Brain microvascular endothelial cell (primary cell): ENCODE measurements at places on chromosomes 12 and 14.

GRCh38 chr14:77403768-77404167, 19.6 kb downstream of the NOXRED1 start:
- DNase-seq = no peak

DNA sequence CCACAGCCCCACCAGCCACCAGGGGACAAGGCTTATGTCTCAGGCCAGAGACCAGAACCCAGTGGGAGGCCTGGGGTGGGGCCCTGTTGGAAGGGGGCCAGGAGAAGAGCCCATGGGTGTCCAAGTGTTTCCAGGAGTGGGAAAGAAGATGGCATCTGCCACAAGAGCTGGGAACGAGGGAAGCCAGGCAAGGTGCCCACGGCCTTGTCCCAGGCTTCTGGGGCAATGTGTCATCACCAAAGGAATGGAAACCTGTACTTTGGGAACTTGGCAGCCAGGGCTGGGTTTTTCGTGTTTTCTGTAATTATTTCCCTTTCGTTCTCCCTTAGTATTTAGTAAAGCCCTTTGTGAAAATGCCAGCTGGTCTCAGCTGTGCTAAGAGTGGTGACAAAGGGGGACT, 5.3 kb upstream of the PGF start:
- DNase-seq = no peak

- DNase-seq = no peak
Observed at GRCh38 chr12:128813392-128813791, 10.4 kb downstream of the SLC15A4 start.

DNA sequence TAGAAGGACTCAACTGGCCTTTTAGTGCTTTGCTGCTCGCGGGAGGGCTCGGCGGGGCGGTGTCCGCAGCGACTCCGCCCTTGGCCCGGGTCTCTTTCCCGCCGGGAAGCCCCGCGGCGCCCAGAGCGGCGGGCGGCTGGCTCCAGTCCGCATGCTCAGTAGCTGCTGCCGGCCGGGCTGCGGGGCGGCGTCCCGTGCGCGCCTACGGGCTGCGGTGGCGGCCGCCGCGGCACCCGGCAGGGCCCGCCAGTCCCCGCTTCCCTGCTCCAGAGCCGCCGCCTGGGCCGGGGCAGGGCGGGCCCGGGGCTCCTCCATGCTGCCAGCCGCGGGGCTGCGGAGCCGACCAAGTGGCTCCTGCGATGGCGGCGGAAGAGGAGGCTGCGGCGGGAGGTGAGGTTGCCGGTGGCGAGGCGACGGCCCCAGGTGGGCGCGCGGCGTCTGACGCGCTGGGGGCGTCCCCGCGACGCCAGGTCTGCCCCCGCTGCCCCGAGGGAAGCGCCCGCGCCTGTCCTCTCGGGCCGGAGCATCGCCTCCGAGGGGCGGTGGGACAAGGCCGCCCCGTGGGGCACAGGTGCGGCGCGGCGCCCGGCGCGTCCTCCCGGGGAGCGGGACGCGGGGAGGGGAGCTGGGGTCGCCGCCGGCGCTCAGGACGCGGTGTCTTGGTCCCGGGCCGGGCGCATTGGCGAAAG, at the start of gene BMAL2:
TSS of gene BMAL2 (plus strand) at position 123 of the 689 bp plus-strand sequence. CDS start at position 360, 237 bp downstream.
- DNase-seq = peak; percentile 25

DNA sequence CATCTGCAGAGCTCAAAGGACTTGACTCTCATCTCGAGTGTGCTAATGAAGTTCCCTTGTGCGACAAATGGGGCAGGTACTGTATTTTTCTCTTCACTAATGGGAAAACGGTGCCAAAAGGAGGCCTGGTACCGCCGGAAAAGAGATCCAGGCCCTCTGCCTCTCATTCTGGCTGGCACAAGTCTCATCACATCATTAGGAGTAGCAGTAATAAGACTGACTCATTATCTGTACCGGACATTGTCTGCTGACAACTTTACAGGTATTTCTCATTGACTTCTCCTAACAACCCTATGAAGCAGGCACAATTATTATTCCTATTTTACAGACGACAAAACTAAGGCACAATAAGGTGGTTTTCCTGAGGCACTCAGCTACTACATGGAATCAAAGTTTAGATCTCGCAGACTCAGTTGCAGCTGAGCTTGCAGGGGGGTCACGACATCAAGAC, 668 bp downstream of the APPL2 start:
- DNase-seq = no peak

DNA sequence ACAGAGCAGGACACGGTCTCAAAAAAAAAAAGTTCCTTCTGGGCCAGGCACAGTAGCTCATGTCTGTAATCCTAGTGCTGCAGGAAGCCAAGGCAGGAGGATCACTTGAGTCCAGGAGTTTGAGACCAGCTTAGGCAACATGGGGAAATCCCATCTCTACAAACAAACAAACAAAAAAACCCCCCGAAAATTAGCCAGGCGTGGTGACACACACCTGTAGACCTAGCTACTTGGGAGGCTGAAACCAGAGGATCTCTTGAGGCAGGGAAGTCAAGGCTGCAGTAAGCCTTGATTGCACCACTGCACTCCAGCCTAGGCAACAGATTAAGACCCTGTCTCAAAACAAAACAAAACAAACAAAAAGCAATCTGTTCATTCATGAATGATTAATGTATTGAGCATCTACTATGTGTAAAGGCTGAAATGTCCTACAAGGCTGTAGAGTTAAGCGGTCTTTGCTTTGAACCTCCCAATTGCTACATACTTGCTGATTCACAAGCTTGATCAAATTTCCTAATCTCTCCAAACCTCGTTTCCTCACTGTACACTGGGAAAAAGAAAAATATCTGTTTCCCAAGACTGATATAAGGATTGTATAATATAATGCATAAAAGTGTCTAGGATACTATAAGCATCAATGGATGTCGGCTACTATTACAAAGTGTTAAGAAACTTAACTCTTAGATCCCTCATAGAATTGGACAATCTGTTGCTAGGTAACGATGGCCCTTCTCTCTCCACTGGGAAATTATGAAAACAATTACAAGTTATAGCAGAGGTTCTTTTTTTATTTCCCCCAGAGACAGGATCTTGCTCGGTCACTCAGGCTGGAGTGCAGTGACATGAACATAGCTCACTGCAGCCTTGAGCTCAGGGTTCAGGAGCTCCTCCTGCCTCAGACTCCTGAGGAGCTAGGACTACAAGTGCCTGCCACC, 7.9 kb upstream of the RILPL2 start:
- DNase-seq = peak; percentile 60

DNA sequence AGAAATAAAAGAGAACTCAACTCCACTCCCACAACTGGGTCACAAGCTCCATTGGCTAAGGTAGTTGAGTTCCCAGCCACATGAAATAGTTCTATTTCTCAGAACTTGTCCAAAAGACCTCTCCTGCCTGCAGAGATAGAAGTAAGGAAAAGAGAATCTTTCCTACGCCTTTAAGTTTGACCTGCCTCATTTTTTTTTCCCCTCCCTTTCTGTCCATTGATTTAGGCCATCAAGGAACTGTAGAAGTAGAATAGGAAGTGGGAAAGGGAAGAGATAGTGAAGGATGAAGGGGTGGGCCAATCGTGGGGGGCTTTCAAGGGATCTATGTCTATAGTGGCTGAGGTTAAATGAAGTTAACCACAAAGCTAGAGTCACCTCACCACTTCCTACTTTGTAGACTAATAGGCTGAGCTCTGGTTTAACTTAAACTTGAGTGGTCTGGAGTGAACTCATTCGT, 13.9 kb upstream of the NUDT4 start:
- no peak for DNase-seq

GRCh38 chr12:68667291-68667690, 19.5 kb upstream of the NUP107 start:
- no peak for DNase-seq

DNA sequence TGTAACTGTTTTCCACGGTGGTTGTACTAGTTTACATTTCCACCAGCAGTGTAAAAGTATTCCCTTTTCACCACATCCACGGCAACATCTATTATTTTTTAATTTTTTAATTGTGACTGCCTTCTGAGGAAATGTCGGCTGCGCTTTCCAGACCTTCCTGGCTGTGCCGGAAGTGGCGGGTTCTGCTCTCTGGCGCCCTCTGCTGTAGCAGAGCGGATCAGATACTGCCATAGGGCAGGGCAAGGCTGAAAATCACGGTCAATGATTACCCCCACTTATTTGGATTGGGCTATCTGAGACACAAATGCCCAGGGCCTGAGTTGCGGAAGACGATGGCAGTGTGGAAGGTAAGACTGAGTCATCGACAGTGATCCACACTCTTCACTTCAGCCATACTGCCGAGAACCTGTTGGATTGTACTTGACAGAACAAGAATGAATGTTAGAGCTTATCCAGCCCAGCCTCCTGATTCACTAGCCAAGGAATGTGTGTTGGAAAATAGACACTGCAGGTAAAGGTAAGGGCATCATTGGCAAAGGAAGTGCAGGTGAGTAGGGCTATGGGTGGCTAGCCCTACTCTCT, 124.2 kb downstream of the NTF3 start:
- DNase-seq = no peak

- no peak for DNase-seq
Observed at GRCh38 chr12:71828813-71829212, 10.7 kb upstream of the TBC1D15 start.

- DNase-seq = no peak
Observed at GRCh38 chr12:108173160-108173559, 44.1 kb downstream of the WSCD2 start.

GRCh38 chr12:53219292-53219955, 12.4 kb upstream of the ITGB7 start:
- DNase-seq = peak; percentile 52

DNA sequence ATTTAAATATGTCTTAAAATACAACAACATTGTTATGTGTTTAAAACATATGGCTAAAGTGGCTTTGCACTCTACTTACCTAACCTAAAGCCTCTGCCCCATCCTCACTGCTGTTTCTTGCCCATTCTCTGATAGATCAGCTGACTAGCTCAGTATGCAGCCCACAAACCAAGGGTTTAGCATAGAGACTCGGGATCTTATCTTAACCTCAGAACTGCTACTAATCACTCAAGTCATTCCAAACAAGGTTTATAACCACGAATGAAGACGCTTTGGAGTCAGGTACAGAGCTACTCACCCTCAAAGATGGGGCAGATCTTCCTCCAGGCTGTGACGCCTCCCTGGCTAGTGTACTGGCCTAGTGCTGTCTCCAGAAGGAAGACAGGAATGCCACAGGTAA, 19.3 kb downstream of the SLC6A13 start:
- DNase-seq = no peak

DNA sequence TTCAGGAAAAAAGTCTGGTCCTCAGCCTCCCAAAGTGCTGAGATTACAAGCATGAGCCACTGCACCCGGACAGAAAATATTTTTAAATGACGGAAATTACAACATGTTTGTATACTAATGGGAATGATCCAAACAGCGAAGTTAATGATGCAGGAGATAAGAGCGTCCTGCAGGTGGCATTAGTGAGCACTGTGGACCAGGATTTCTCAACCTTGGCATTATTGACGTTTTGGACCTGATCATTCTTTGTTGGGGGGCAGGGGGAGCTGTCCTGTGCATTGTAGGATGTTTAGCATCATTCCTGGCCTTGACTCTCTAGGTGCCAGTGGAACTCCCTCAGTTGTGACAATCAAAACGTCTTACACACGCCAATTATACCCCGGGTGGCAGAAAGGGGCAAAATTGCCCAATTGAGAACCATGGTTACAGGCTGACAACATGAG, 34.1 kb downstream of the SCFD1 start:
- DNase-seq = peak; percentile 27

- DNase-seq = no peak
Observed at GRCh38 chr12:84357314-84357713, 555.3 kb downstream of the SLC6A15 start.

- peak; percentile 27 for DNase-seq
Observed at GRCh38 chr14:100297320-100298300, 8.6 kb downstream of the SLC25A29 start.

DNA sequence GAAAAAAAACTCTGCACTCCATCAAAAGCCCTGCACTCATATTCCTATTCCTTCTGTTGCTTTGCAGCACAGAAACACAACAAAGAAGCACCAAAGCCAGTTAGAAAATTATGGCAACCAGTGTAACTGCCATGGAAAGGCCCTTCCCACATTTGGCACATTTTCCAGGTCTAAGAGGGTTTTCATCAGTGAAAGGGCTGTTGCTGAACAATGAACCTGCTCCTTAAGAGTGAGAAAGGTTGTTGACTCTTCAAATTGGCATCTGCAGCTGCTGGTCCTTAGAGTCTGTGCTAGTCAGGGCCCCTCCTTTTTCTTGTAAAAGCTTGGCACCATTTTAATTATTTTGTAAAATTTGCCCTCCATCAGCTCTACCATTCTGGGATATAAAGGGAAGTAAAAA, 378.7 kb upstream of the KITLG start:
- DNase-seq = no peak

GRCh38 chr14:103275000-103275399, 59.0 kb upstream of the EIF5 start:
- DNase-seq = no peak

DNA sequence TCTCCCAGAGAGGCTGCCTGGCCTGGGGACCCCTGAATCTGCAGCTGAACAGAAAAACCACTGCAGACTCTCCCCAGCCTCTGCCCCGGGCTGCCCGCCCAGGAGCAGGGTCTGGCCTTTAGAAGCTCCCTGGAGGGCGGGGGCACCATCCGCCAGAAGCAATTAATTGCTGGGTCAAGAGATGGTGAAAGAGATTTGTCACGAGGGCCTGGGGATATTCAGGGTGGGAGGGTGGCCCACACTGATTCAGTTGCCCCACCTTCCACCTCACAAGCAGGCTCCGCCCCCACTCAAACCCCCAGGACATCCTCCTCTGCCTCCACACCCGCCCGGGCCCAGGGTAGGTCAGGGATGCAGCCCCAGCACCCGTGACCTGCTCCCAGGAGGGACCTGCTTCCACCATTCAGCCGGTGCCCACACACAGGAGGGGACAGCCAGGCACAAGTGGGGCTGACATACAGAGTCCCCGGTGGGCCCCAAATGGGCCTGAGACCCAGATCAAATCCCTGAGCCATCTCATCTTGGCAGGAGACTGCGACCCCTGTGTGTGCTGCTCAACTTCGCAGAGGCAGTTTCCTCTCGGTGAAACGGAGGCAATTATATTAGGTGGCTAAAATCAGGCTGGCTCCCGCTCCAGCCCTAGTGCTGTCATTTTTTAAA, 23.0 kb downstream of the NCOR2 start:
- DNase-seq = no peak

GRCh38 chr12:66590275-66590985, 88.4 kb downstream of the GRIP1 start:
- no peak for DNase-seq

- no peak for DNase-seq
Observed at GRCh38 chr12:131464081-131464480, 246.8 kb upstream of the SFSWAP start.

- peak; percentile 92 for DNase-seq
Observed at GRCh38 chr12:58803908-58804307, 116.4 kb downstream of the LRIG3 start.

- no peak for DNase-seq
Observed at GRCh38 chr12:53744751-53745150, 7.0 kb downstream of the CISTR start.

DNA sequence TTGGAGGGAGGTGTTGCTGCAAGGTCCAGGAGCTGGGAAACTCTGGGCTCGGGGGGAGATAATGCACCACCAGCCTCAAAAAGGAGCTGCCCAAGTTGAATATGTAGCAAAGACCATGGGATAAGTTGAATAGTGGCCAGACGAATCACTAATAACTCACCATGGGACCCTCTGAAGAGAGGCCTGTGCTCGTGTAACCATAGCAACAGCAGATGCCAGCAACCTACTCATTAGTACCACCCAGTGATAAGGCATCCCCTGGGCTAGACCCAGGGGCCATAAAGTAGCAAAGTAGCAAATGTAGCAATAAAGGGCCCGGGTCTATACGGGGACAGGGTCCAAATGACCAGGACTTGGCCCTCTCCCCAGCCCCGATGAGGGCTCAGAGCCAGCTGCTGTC, 328.0 kb downstream of the DPF3 start:
- no peak for DNase-seq
